ENCODE measurements at places on chromosomes 13 and 19.

DNA sequence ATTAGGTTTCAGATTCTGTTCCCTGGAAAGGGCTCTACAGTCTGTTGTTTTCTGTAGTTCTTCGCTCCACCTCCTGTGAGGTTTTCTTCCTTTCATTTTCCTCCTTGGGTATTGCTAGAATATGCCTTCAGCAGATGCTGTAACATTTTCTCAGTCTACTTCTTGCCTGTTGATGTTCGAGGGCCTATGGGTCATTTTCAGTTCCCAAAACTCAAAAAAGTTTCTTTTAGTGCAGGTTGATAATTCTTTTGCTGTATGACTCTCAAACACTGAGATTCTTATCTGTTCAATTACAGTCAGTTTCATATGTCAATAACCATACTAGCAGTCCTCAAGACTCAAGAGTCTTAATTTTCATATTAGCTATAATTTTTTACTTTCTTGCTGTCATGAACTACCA, 268.3 kb downstream of the RFC3 start:
- DNase-seq: no peak

GRCh38 chr19:55930996-55931515, 1.1 kb downstream of the NLRP13 start:
- no peak for DNase-seq

- peak; percentile 47 for DNase-seq
Observed at GRCh38 chr13:111460548-111461444, 140.4 kb downstream of the TEX29 start.

GRCh38 chr13:109819874-109820273, 33.5 kb upstream of the IRS2 start:
- no peak for DNase-seq

GRCh38 chr13:66943530-66943929, 286.6 kb downstream of the PCDH9 start:
- DNase-seq: no peak

- no peak for DNase-seq
Observed at GRCh38 chr19:1590641-1591397, 1.8 kb downstream of the MBD3 start.

DNA sequence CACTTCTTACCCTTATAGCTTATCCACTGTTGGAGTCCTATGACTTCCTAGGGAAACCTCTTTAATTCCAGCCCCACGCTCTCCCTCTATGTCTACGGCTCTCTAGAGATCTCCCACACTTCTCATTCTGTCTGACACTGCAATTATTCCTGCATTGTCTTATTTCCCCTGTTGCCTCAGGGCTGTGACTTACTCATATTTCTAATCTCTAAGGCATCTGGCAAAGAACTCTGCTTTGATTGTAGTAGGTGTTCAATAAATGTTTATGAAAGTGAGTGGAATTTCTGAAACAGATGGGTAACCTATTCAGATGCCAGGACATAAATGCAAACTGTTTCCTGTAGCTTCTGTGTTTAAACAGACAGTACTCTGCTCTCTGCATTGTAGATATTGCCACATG, 102.4 kb upstream of the SERTM1 start:
- DNase-seq: no peak

- peak; percentile 20 for DNase-seq
Observed at GRCh38 chr13:102555914-102556553, 40.8 kb upstream of the TPP2 start.

GRCh38 chr19:27776020-27776419, 1436.9 kb downstream of the UQCRFS1 start:
- DNase-seq: peak; percentile 69

GRCh38 chr19:34712395-34713261, 21.4 kb upstream of the ZNF181 start:
- peak; percentile 68 for DNase-seq

GRCh38 chr13:75393839-75394520, 88.0 kb downstream of the TBC1D4 start:
- peak; percentile 9 for DNase-seq

DNA sequence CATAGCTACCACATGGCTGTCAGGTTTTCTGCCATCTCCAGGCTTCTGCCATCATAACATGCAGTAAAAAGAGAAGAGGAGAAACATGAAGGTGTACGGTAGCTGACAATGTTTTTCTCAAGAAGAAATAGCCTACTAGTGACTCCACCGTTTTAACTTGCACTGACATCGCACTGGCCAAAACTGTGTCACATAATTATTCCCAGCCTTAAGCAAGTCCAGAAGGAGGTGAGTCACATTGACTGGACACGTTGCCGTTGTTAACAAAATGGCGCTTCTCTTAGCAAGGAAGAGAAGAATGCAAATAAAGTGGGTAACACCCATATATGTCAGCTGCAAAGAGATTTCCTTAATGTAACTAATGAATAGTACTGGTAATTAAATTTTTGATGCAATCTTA, 810.4 kb upstream of the SLC10A2 start:
- peak; percentile 2 for DNase-seq

DNA sequence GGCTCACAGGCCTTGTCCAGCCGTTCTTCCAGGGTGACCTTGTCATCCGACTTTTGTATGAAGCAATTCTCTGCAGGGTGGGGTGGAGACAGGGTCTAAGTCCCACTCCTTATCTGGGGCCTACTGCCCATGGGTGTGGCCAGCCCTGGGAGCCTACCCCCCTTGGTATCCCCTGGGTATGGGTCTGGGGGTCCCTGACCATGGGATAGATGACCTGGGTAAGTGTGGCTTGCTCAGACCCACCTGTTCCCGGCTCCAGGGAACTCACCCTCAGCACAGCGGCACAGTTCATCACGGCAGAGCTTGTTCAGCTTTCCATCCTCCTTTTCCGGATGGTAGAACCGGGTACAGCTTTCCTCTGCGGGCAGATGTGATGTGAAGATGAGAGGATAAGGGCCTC, 9.2 kb upstream of the TNFSF14 start:
- DNase-seq: no peak

- DNase-seq: no peak
Observed at GRCh38 chr19:44692379-44692721, 6.6 kb upstream of the CEACAM16 start.

- no peak for DNase-seq
Observed at GRCh38 chr19:33376941-33377557, 3.5 kb downstream of the CEBPG start.

- no peak for DNase-seq
Observed at GRCh38 chr13:36417331-36417730, 15.0 kb upstream of the CCNA1 start.

DNA sequence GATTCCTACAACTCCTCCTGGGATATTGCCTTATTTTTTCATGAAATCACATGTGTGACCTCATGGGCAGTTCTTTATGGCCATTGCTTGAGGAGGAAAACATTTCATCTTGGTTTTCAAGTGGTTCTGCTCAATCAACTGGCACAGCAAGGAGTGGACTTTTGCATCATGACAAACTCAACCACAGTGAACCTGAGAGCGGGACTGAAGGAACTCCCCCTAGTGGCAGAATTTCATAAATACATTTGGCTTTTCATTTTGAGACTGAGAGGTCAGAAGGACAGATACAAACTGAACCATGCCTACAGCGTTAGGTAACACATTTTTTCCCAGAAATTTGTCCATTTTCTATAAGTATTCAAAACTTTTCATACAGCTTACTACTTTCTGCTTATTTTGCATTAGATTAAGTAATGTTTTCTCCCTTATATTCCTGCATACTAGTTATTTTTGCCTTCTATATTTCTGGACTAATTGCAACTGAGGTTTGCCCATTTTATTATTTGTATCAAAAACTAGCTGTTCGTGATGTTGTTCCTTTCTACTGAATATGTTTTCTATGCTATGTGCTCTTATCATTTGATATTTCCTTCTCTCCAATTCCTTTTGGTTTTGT, 13.4 kb upstream of the SIGLEC12 start:
- DNase-seq: peak; percentile 33

DNA sequence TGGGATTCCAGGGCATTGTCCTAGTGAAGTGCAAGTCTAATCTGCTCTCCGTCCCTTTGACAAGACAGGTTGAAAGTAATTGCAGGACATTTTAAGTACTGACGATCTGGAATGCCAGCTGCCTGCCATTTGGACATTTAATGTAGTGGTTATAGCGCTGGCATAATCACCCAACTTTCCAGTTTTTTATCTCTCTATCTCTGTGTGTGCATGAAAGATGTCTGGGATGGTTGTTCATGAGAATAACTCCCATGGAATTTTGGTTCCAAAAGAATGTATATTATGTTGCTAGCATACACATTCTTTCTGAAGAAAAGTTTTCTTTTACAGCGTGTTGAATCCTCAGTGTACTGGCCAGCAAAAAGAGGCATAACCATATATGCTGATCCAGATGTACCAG, 53.6 kb downstream of the TDRD12 start:
- DNase-seq: no peak

DNA sequence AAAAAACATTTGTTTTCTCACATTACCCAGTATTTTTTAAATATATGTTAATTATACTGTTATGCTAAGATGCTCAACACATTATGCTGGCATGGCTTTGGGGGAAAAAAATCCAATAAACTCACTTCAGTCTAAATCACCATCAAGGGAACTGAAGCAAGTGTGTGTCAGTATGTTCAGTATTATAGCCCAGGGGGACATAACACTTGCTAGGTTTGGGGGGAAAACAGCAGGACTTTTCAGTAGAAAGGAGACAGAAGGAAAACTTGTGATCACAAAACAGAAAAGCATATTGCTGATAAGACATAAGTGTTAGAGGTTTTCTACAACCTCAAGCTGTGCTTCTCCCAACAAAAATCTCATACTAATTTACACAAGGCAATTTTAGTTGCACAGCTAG, 1759.9 kb upstream of the PCDH20 start:
- no peak for DNase-seq

DNA sequence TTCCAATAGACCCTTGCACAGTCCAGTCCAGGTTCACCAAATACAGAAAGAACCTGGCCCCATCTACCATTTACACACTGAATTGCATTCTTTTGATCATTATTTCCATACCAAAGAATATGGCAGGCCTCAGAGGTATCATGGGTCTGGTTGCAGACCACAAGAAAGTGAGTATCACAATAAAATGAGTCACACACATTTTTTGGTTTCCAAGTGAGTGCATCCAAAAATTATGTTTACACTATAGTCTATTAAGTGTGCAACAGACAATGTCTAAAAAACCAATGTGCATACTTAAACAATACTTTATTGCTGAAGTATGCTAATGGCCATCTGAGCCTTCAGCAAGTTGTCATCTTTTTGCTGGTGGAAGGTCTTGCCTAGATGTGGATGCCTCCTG, 105.3 kb downstream of the SPACA7 start:
- no peak for DNase-seq

GRCh38 chr13:26480246-26480855, 77.1 kb upstream of the WASF3 start:
- DNase-seq: no peak

- no peak for DNase-seq
Observed at GRCh38 chr13:23140492-23140891, 40.3 kb upstream of the SGCG start.

- DNase-seq: no peak
Observed at GRCh38 chr13:109768616-109769015, 17.8 kb downstream of the IRS2 start.

DNA sequence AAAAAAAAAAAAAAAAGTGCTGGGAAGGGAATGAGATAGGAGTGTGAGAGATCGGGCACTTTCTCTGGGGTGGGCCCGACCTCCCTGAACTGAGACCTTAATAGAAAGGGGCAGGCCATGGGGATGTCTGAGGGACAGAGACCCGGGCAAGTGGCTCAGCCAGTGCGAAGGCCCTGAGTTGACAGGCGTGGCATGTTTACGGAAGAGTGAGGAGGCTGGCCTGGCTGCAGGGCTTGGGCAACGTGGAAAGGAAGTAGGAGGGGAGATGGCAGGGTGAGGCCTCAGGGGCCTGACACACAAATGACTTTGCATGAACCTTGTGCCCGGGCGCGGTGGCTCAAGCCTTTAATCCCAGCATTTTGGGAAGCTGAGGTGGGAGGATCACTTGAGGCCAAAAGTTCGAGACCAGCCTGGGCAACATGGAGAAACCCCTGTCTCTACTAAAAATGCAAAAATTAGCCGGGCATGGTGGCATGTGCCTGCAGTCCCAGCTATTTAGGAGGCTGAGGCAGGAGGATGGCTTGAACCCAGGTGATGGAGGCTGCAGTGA, 13.9 kb downstream of the FCHO1 start:
- DNase-seq: no peak

DNA sequence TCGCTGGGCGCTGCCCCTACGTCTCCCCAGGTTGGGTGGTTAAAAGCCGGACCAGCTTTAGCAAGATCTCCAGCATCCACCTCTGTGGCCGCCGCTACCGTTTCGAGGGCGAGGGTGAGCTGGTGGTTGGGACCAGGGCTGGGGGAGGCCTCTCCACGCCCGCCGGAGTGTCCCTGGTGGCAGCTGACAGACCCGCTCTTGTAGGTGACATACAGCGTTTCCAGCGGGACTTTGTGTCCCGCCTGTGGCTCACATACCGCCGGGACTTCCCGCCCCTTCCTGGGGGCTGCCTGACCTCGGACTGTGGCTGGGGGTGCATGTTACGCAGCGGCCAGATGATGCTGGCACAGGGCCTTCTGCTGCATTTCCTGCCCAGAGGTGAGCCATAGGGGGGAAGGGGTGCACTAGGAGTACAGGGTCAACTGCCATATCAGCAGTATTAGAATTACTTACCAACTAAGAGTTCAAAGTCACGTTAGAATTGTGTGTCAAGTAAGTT, 1.1 kb downstream of the ATG4D start:
- no peak for DNase-seq
